ENCODE measurements at places on chromosomes 4 and X.

DNA sequence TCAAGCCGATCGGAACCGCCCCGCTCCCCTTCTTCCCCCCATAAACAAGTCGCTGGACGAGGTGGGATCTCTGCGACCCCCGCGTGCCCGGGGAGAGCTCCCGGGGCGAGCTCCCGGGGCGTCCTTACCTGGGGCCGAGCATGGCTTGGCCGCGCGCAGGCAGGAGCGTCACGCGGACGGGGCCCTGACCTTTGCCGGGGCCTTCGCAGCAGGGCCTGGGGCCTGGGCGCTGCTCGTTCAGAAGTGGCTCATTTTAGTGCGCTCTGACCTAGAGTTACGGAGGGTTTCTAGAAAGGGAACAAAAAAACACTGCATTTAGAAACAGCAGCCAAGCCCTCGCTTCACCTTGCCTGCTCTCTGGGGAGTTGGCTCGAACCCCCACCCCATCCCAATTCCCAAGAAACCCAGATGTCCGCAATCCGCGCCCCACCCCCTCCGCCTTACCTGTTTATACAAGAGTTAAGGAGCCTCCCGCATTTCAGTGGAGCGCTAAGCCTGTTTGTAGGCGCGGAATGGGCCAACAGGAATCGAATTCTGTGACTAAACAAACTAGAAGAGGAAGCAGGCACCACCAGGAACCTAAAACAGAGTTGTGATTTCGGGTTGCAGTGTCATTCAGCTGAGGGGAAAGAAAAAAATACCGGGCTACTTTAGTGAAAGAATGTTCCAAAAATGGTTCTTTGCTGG is 814 bp upstream of the RBM47 start:
- DNase-seq, result no peak

DNA sequence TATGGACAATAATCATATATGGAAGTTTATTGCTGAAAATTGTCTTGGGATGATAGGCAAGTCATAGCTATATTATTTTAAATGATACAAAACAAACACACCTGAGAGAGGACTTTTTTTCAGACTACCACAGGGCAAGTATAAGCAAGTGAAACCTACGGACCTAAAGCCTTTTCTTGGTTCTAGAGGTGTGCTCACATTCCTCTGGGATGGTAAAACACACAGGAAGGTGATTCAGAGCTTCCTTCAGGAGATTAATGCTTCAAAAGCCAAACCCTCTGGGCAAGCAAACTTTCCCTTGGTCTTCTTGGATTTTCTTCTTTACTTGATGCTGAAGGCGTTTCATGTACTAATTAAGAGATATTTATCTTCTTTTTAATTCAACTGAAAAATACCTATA is 60.1 kb upstream of the ACSL4 start:
- no peak for DNase-seq

DNA sequence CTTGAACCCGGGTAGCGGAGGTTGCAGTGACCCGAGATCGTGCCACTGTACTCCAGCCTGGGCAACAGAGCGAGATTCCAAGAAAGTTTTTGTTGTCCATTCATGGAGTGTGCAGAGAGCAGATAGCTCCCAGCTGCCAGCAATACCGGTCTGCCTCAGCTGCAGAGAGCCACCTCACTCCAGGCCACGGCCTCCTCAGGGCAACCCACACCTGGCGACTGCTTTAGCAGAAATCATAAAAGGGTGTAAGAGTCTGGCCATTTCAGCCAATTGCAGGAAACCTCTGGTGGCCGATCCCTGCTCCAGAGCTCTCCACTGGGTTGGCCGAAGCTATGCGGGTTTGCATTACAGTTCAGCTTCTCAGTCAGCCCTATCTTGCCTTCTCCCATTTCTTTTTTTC is 227.4 kb upstream of the BCOR start:
- DNase-seq, result no peak

- DNase-seq, result no peak
Measured at GRCh38 chr4:92387459-92388069, 83.8 kb downstream of the GRID2 start.

DNA sequence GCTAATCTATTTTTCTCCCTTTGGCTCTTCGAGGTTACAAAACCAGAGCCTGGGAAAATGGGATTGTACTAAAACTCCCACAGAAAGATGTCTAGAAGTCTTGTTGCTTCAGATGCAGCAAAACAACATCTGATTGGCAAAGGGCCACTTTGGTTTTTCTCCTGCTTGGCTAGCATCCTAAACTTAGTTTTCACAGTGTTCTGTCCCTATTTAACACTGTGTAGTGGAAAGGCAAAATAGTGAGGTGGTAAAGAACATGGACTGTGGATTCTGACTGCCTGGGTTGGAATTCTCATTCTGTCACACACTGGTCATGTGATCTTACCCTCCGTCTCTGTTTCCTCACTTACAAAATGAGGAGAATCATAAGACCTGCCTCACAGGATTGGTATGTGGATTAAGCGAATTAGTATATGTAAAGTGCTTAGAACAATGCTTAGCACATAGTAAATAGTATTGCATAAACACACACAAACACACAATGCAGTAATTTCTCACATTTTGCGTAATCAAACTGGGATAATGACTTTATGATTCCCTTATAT is 23.5 kb downstream of the TIGD2 start:
- DNase-seq, result no peak

All from stimulated activated CD4-positive, alpha-beta T cell treated with anti-CD3 and anti-CD28 coated beads, Interleukin-12 subunit alpha, Interleukin-12 subunit beta, amount 100 ng/mL, for 48 hours (primary cell).